Activated T-cell treated with anti-CD3 and anti-CD28 coated beads, Interleukin-2, amount 50 U/mL, for 48 hours (primary cell): ENCODE measurements at places on chromosomes 3 and 15.
A peak's percentile ranks its signal among the peaks of the same experiment; 100 is the strongest.

DNA sequence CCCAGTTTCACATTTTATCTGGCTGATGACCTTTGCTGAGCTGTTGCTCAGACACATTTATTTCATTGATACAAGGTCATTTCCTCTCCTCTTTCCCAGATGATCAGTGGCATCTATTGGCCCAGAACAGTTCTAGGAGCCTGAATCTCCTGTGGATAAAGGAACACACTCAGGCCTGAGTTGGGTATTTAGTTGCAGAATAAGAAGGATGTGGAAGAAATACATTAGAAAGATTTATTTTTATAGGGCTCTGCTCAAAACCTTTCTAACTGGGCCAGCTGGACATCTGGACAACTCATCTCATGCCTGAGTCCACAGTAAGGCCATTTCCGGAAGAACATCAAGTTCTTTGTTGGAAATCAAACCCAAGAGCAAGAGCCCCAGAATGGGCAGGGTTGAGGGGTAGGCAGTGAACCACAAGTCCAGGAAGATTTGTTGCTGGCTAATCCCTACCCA, 19.7 kb upstream of the MFGE8 start:
- DNase-seq: no peak

DNA sequence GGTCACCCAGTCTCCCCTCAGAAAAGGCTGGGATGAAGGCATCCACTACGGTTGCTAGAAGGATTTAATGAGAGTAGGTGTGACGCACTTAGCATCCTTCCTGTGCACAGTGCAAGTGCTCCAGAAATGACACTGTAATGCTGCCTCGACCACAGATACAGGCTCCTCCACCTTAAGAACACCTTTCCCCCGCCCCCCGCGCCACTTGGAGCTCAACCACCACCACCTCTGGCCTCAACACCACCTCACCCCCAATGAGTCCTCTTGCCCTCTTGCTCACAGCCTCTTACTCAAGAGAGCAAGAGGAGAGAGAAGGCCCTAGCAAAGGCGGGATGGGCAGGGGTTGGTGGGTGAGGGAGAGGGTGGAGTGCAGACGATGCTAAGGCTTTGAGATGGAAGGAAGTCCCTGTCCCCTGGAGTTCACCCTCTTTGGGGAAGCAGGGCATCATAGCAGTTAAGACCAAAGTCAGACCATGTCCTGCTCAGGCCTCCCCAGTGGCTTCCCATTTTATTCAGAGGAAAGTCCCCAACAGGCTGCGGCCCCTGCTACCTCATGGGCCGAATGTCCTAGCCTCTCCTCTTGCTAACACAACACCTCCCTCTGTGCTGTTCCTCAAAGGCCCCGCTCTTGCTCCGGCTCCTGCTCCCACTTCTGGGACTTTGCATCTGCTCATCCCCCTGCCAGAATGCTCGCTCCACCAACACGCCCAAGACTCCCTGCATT, 8.3 kb downstream of the STARD5 start:
- peak; percentile 43 for DNase-seq

DNA sequence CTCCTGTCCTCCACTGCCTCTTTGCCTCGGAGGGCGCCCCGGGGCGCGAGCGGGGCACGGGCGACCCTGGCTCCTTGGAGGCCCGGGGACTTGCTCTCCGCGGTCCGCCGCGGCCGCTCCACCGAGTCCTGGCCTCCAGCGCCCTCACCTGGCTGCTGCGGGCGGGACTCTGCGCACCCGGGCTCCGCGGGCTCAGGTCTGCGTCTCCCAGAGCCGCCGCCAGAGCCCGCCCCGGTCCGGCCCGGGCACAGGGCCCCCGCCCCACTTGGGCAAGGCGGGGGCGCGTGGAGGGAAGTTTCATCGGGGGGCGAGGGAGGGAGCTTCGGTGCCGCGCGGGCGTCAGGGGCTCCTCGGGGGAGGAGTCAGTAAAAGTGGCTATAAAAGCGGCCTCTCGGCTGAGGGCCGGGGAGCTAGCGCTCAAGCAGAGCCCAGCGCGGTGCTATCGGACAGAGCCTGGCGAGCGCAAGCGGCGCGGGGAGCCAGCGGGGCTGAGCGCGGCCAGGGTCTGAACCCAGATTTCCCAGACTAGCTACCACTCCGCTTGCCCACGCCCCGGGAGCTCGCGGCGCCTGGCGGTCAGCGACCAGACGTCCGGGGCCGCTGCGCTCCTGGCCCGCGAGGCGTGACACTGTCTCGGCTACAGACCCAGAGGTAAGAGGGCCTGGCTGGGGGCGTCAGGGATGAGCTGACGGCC, at the start of gene CEMIP:
Gene CEMIP (plus strand): TSS at position 407 of the 694 bp plus-strand sequence. CDS start 94,510 bp downstream, outside the sequence.
- DNase-seq: peak; percentile 82

- no peak for DNase-seq
Measured at GRCh38 chr3:66344391-66344811, 123.6 kb downstream of the SLC25A26 start.

DNA sequence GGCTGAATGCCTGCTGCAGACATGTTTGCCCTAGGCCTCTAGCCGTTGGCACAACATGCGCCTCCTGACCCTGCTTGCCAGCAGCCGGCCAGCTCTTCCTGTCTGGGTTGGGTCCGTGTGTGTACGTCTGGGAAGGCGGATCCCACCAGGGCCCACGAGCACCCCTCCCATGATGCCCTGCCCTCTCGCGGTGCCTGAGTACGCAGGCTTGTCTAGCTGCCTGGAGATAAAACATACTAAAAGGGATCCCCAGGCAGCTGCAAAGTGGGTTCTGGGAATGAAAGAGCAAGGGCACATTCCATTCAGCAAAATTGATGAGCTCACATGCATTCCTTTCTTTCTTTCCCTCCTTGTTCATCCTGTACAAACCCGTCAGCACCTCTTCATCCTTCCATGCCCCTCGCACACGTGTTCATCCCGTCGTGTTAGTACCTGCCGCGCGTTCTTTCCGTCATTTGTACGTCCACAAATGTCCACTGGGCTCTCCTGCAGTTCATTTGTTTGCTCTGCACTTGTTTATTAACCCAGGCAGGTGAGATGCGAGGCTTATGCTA, 74.3 kb downstream of the FBLN2 start:
- DNase-seq: no peak
